Esophagus muscularis mucosa (tissue), 4 donors: ENCODE measurements at places on chromosomes 12 and 14. TPM values are rescaled to one million over a fixed set of nuclear protein-coding genes. Genes with fewer than 3 reads are reported as not detected.
A peak's percentile ranks its signal among the peaks of the same experiment; 100 is the strongest.

Gene NYNRIN
- total RNA-seq: 10.8 TPM

Gene TBC1D30
- total RNA-seq: 2.1 TPM

Gene CISTR
- total RNA-seq: not detected

Gene FOXA1
- total RNA-seq: not detected

Gene GLT8D2
- total RNA-seq: 7.1 TPM

Gene TESPA1
- 4.6 TPM for total RNA-seq

Gene FOXM1
- total RNA-seq: under 0.01 TPM

GRCh38 chr12:57063991-57064685 lies 14.2 kb upstream of the MYO1A start:
- H3K27me3 ChIP-seq: no peaks in the 10 kb centered on the region
- H3K4me3 ChIP-seq: no peak overlapping the region
- peaks cover 32% of the 10 kb centered on the region for H3K36me3 ChIP-seq
- peaks cover under 1% of the 10 kb centered on the region for H3K4me1 ChIP-seq
- DNase-seq: no peak
- H3K27ac ChIP-seq: no peak overlapping the region

GRCh38 chr12:2892246-2892645 lies 1.6 kb downstream of the TULP3 start:
- H3K4me3 ChIP-seq: peak overlapping the region; percentile 74
- no peak for DNase-seq
- H3K4me1 ChIP-seq: peaks cover 59% of the 10 kb centered on the region

GRCh38 chr14:54493293-54493692 lies 4.5 kb upstream of the GMFB start:
- H3K36me3 ChIP-seq: no peaks in the 10 kb centered on the region
- H3K4me3 ChIP-seq: no peak overlapping the region
- H3K27ac ChIP-seq: no peak overlapping the region
- H3K4me1 ChIP-seq: peaks cover 10% of the 10 kb centered on the region

DNA sequence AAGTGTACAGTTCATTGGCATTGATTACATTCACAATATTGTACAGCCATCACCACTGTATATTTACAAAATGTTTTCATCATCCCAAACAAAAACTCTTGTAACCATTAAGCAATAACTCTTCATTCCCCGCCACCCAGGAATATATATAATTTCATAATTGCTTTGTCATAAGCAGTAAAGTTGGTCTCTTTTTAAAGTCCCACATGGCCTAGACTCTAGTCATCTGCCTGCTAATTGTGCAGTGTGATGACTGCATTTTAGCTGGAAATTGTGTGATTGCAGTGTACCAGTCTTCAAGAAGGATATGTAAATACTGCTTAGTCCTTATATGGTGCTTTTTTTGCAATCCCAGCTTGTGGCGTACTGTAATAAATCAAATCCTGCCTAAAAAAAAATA lies 75.1 kb upstream of the ATP2A2 start:
- no peak overlapping the region for H3K27ac ChIP-seq

DNA sequence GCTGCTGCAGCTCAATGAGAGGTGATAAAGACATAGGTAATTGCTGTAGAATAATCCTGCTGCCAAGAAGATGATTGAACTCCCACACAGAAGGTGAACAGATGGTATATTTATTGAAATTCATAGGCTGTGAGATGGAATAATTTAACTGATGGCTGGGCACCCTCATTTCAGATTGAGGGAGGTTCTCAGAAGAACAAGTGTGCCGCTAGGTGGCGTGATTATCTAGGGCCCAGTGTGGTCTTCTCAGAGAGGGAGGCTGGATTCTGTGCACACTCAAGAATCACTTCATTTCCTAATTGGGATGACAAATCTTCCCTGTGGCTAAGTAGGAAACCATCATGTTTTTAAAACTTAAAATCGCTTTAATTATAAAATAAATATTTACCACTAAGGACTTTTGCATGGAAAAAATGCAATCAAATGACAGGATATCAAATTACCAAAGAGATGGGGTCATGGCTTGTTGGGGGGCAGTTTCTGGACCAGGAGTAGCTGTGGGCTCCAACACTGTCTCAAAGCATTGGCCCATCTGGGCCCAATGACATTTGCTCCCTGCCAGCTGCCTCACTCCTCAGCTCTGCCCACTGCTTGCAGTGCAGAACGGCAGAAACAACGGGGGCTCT lies 132.3 kb downstream of the SNAPC1 start:
- H3K4me3 ChIP-seq: no peak overlapping the region
- DNase-seq: no peak
- no peaks in the 10 kb centered on the region for H3K4me1 ChIP-seq
- H3K27me3 ChIP-seq: no peaks in the 10 kb centered on the region
- H3K27ac ChIP-seq: no peak overlapping the region
- no peaks in the 10 kb centered on the region for H3K36me3 ChIP-seq

DNA sequence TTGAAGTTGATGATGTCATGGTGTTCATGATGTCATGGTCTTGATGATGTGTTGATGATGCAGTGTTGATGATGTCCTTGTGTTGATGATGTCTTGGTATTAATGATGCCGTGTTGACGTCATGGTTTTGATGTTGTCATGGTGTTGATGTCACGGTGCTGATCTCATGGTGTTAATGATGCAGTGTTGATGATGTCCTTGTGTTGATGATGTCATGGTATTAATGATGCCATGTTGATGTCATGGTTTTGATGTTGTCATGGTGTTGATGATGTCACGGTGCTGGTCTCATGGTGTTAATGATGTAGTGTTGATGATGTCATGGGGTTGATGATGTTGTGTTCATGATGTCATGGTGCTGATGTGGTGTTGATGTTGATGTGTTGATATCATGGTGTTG lies 48.0 kb upstream of the RIMBP2 start:
- no peak overlapping the region for H3K4me3 ChIP-seq
- no peak overlapping the region for H3K27ac ChIP-seq
- no peak for DNase-seq
- no peaks in the 10 kb centered on the region for H3K36me3 ChIP-seq
- no peaks in the 10 kb centered on the region for H3K27me3 ChIP-seq

GRCh38 chr14:73462048-73462715 lies 3.8 kb upstream of the NUMB start:
- no peak for DNase-seq
- H3K4me3 ChIP-seq: peak overlapping the region; percentile 24
- H3K27ac ChIP-seq: peak overlapping the region; percentile 80
- no peaks in the 10 kb centered on the region for H3K27me3 ChIP-seq

- H3K27me3 ChIP-seq: no peaks in the 10 kb centered on the region
- H3K4me3 ChIP-seq: no peak overlapping the region
- H3K27ac ChIP-seq: no peak overlapping the region
- H3K4me1 ChIP-seq: no peaks in the 10 kb centered on the region
- no peak for DNase-seq
Observed at GRCh38 chr14:78152201-78153063, 17.7 kb upstream of the NRXN3 start.

DNA sequence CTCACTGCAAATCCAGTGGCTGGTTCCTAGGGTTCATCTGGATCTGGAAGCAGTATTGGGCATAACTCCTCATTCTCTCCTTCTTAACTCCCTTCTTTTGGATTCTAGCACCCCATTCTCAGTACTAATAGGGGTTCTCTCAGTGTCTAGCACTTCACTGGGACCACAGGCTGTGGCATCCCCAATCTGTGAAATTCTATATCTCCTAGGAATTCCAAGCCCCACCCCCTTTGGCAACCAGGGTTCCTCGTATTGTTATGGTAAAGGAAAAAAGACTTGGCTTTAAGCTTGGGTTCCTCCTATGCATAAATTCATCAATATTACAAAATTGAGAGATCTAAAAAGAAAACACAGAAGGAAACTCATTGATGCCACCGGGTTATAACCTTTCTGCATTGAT lies 45.0 kb upstream of the FBXO21 start:
- DNase-seq: no peak
- no peak overlapping the region for H3K4me3 ChIP-seq
- H3K27ac ChIP-seq: no peak overlapping the region
- peaks cover 47% of the 10 kb centered on the region for H3K27me3 ChIP-seq

- no peaks in the 10 kb centered on the region for H3K4me1 ChIP-seq
- DNase-seq: no peak
- no peak overlapping the region for H3K4me3 ChIP-seq
- no peak overlapping the region for H3K27ac ChIP-seq
- H3K36me3 ChIP-seq: no peaks in the 10 kb centered on the region
Observed at GRCh38 chr14:81946375-81946774, 412.7 kb upstream of the SEL1L start.

DNA sequence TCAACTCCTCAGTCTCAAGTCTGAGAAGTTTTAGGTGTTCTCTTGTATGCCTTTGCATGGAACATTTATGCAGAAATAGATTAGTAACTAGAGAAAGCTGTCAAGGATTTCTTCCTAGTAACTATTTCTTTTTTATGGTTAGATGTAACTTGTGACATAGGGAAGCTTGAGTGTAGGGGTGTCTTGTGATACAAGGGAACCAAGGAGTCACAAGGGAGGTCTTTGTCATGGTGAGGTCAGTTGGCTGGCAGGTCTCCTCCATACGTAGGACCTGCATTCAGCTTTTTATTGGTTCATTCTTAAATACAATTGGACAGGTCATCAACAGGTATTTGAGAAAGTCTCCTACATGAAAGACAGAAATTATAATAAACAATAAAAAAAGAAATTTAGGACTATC lies 394.0 kb upstream of the CCDC196 start:
- no peaks in the 10 kb centered on the region for H3K27me3 ChIP-seq
- DNase-seq: no peak

DNA sequence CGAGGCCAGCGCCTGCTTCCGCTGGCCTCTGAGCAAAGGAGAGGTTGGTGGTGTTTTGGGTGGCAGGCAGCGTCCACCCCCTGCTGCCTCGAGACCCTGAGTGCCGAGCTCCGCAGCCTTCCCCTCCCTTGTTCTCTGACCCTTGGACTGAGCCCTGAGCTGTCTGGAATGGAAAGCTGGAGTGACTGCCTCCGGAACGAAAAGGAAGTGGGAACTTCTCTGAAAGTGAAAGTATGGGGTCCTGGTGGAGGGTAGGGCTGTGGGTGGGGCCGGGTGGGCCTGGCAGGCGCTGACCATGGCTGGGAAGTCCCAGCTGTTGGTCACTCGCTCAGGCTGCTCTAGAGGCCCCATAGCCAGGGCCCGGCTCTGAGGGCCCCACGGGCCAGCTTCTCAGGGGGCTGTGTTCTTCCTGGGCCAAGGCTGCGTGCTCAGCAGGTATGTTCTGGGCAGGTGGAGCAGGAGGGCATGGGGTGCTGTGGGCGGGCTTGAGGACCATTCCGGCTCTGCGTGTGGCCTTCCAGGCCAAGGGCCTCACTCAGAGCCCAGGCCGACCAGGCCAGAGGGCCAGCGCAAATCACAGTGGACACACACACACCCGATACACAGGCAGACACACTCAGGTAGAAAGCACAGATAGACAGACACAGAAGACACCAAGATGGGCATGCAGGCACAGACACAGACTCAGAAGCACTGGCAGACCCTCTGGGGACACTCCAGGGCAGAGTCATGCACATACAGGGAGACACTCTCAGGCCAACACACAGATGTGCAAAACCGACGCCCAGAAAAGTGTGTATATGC lies at the start of gene EXOC3L4:
TSS of gene EXOC3L4 (plus strand) at position 320 of the 804 bp plus-strand sequence. CDS start 5,495 bp downstream, outside the sequence.
- H3K27me3 ChIP-seq: peaks cover 23% of the 10 kb centered on the region
- DNase-seq: no peak
- peak within 1 kb of the TSS; percentile 68 for H3K27ac ChIP-seq
- H3K36me3 ChIP-seq: no peaks in the 10 kb centered on the region
- peaks cover 37% of the 10 kb centered on the region for H3K4me1 ChIP-seq
- H3K4me3 ChIP-seq: peak within 1 kb of the TSS; percentile 40

DNA sequence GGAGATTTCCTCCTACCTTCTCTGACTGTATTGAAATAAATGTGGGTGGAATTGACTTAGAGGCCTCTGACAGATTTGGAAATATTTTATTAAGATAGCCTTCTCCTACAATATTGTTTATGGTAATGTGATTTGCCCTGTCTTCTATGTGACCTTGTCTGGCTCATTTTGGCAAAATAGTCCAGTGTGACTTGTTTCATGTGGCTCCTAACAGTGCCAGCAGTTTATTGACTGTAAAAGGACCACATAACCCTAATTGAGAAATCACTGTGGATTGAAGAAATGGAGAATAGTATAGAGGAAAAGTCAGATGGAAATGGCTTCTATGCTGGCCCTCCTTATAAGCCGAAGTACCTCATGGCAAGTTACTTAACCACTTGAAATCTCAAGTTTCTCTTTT lies 170.9 kb upstream of the PTPRQ start:
- no peaks in the 10 kb centered on the region for H3K36me3 ChIP-seq
- H3K27ac ChIP-seq: no peak overlapping the region
- H3K27me3 ChIP-seq: no peaks in the 10 kb centered on the region

DNA sequence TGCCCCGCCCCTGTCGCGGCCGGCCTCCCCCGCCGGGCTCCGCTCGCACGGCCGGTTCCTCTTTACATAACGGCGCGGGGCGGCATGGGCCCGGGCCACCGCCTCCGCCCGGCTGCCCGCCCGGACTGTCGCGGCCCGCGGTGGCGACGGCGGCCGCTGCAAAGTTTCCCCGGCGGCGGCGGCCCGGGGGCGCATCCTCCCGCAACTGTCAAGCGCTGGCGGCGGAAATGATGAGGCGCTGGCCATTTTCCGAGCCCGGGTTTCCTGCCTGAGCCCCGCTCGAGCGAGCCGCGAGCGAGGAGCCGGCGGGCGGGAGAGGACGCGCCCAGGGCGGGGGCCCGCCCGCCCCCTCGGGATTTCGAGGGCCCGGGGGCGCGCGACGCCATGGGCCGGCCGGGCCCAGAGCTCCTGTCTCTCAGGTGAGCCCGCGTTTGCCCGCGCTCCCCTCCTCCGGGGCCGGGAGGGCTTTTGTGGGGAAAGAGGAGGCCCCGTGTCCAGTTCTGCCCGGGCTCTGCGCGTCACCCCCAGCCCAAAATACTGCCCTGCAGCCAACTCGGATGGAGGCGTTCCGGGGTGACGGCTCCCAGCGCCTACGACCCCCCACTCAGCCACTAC lies at the start of gene SH2B3:
TSS of gene SH2B3 (plus strand) at position 65 of the 615 bp plus-strand sequence. CDS start 12,223 bp downstream, outside the sequence.
- no peaks in the 10 kb centered on the region for H3K27me3 ChIP-seq
- H3K36me3 ChIP-seq: no peaks in the 10 kb centered on the region
- H3K4me3 ChIP-seq: peak within 1 kb of the TSS; percentile 80
- peaks cover 73% of the 10 kb centered on the region for H3K4me1 ChIP-seq
- no peak for DNase-seq

GRCh38 chr14:55508676-55509075 lies 68.3 kb upstream of the TBPL2 start:
- no peaks in the 10 kb centered on the region for H3K27me3 ChIP-seq
- H3K4me3 ChIP-seq: no peak overlapping the region
- no peaks in the 10 kb centered on the region for H3K4me1 ChIP-seq
- no peaks in the 10 kb centered on the region for H3K36me3 ChIP-seq
- DNase-seq: no peak

- H3K27me3 ChIP-seq: no peaks in the 10 kb centered on the region
- no peak for DNase-seq
- no peaks in the 10 kb centered on the region for H3K4me1 ChIP-seq
- H3K36me3 ChIP-seq: peaks cover 56% of the 10 kb centered on the region
Observed at GRCh38 chr14:73188501-73188911, 48.8 kb upstream of the PAPLN start.

GRCh38 chr12:47385653-47386052 lies 305.9 kb upstream of the AMIGO2 start:
- no peak for DNase-seq
- no peaks in the 10 kb centered on the region for H3K27me3 ChIP-seq
- H3K4me1 ChIP-seq: no peaks in the 10 kb centered on the region

DNA sequence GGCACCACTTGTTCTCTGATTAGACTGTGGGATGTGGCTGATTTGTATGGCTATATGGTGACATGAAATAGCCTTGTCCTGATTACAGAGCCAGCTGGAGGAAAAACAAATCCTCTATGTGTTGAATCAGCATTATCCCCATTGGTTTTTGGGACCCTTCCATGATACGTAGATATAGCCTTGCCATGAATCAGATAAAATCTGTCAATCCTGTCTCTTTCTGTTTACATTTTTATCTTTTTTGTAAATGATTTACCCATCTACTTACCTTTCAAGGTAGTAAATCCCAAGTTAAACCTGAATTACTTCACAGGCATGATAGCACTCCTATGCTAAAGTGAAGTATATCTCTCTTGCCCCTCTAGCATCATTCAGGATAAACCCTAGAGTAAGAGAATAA lies 789.3 kb downstream of the TMTC2 start:
- no peaks in the 10 kb centered on the region for H3K36me3 ChIP-seq
- no peak overlapping the region for H3K4me3 ChIP-seq
- DNase-seq: no peak
- H3K27ac ChIP-seq: no peak overlapping the region
- no peaks in the 10 kb centered on the region for H3K27me3 ChIP-seq
